ENCODE measurements at places on chromosomes 7 and 10.
A peak's percentile ranks its signal among the peaks of the same experiment; 100 is the strongest.

DNA sequence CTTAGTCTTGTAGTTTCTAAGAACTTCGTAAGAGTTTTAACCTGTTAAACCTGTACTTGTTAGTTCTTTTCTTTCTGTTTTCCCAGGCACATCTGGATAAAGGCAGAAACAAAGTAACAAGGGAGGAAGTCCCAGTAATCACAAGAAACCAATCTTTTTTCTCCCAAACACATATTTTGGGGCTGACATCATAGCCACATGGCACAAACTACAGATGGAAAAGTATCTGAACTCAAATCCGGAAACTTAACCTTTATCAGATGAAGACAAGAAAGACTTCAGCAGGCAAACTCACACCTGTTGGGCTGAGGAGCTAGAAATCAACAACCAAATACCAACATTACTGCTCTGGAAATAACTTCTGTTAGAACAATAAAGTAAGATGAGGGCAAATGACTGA, 67.1 kb downstream of the CUBN start:
- no peak for DNase-seq

DNA sequence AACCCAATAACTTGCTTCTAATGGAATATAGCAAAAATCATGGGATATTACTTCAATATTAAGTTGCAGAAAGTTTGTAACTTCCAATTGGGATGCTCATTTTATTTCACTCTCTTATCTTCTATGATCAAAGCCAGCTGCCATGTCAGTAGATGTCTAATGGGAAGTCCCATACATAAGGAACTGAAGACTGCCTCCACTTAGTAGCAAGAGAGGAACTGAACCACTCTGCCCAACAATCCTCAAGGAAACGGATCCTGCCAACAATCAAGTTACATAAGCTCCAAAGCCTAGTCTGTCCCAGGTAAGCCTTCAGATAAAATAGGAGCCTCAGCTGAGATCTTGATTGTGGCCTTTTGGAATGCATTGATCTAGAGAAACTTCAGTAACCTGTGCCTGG, 431.5 kb upstream of the PCDH15 start:
- no peak for DNase-seq

GRCh38 chr10:14656052-14656730, 118.5 kb downstream of the FAM107B start:
- no peak for DNase-seq

DNA sequence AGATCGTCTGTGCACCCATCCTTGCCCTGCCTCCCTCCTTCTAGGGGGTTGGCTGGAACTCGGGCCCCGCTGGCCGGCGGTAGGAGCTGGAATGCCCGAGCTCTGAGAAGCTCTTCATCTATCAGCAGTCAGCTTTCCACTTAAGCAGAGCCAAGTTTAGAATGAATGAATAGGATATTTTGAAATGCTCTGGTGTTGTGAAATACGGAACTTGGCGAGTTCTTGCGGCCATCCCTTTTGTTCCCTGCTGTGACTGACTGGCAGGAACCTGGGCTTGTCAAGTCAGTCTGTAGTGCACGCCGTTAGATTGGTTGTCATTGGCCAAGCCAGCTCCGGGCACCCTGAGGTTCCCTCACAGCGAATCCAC, 33.3 kb downstream of the FOXK1 start:
- peak; percentile 85 for DNase-seq

DNA sequence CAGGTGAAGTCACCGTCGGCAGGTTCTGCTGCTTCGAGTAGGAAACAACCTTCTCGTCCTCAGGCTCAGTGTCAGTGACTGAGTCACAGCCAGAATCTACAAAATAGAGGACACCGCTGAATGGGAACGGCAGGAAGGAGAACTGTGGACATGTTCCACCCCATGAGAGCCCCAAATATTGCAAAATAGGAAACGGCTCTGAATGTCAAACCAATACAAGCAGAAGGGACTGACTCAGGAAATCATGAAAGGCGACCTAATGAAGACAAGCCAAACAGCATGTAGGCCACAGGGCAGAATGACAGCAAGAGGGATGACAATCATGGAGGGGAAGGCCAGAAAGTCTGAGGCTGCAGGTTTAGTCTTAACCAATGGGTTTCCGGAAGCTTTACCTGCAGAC, 63.5 kb downstream of the PIK3AP1 start:
- DNase-seq: no peak

DNA sequence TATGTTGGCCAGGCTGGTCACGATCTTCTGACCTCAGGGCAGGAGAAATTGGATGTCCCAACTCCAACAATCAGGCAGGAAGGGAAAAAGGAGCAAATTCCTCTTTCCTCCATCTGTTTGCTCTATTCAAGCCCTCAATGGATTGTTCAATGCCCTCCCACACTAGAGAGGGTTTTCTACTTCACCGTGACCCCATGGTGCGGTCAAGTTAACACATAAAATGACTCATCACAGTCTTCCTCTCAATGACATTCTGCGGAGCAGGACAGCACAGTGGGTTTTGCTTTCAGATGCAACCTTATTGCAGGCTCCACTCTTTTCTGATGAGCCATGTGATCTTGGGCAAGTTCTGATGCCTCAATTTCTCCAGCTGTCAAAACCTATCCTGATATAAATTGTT, 364.9 kb downstream of the ANKRD30A start:
- DNase-seq: no peak

GRCh38 chr7:79037001-79037400, 416.5 kb downstream of the MAGI2 start:
- no peak for DNase-seq

DNA sequence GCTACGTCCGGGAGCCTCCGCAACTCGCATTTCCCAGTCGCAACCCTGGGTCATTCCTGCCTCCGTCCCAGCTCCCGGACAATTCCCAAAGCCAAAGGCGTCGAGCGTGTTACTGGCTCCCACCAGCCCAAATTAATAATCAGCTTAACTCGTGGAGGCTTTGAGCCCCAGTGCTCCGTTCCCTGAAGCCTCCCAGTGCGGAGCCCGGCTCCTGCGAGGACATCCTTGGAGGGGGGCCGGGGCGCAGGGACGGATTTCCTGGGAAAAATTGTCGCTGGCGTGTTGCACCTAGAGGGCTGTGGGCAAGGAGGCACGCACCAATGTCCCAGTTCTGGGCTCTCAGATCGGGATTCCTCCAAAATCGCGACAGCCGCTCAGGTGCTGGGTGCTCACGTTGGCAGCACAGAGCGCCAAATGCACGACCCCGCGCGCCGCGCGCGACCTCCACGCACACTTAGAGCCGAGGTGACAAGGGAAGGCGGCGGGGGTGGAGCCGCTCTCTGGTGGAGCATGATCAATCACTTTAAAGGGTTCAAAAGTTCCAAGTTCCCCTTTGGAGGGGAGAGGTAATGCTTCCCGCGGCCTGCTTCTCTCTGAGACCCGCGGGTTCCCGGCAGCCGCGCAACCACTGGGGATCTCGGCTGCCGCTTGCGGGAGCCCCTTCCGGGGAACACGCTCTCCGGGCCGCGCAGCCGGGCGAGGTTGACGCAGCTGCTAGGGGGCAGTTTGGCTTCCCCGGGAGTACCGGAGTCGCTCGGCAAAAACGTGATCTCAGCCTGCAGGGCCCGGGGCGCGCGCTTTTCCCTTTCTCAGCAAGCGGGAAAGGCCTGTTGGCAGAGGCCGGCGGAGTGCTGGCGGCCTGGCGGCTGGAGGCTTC, 25.5 kb downstream of the SKIDA1 start:
- DNase-seq: peak; percentile 81

- no peak for DNase-seq
These were observed 584.6 kb upstream of the MKI67 start for GRCh38 chr10:128710798-128711183.

DNA sequence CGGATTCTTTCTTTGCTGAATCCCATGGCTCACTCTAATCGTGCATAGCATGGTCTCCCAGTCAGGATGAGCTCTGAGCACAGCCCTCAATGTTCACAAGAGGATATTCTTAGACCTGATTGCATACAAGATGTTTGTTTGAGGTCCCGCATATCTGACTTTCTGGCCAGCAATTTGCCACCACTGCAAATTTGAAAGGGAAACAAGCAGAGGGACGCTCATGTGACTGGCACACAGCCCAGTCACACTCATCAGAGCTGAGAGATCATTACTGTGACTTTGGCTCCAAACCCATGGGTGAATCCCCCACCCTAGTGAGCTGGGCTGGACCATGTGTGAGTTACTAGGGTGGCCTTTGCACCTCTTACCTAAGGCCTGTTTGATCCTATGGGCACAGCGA, 9.9 kb downstream of the TAS2R41 start:
- no peak for DNase-seq

- DNase-seq: no peak
These were observed 17.9 kb upstream of the CCSER2 start for GRCh38 chr10:84310470-84310869.

- no peak for DNase-seq
These were observed 73.2 kb upstream of the ST8SIA6 start for GRCh38 chr10:17527514-17528146.

- no peak for DNase-seq
These were observed 5.1 kb downstream of the SYNPO2L start for GRCh38 chr10:73650537-73651331.

- no peak for DNase-seq
These were observed 72.2 kb downstream of the ZNF783 start for GRCh38 chr7:149334219-149334618.

- DNase-seq: no peak
These were observed 15.5 kb upstream of the DNAJB12 start for GRCh38 chr10:72370201-72370722.

- DNase-seq: no peak
These were observed 10.9 kb upstream of the FAM180A start for GRCh38 chr7:135759532-135759931.

GRCh38 chr10:124025152-124025551, 68.2 kb downstream of the CHST15 start:
- DNase-seq: peak; percentile 58

DNA sequence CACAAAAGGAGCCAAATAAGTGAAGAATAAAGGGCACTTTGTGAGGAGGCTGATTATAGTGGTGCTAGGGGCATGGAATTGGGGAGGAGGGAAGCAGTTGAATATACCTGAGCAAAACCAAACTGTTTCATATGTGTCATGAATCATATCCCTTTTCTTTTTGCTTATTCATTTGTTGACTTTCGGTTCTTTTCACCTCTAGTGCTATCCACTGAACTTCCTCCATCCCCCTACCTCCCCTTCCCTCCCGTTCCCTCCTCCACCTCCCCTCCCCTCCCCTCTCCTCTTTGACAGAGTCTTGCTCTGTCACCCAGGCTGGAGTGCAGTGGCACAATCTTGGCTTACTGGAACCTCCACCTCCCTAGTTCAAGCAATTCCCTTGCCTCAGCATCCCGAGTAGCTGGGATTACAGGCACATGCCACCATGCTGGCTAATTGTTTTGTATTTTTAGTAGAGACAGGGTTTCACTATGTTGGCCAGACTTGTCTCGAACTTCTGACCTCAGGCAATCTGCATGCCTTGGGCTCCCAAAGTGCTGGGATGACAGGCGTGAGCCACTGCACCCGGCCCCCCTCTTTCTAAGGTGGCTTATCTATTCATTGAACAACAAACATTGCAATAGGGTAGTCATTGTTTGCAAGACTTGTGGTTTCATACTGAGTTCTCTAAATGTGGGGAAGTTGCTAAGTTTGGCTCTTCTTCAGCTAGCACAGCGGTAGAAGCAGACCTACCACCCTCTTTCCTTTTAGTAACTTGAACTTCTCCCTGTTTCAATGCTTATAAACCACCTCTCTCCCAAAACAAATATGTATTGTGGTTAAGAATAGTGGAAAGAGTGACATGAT, 150.4 kb upstream of the PRPS1L1 start:
- DNase-seq: peak; percentile 83

- DNase-seq: peak; percentile 90
These were observed at the start of gene NET1 for GRCh38 chr10:5412277-5412941. Gene NET1, plus strand, starts transcription at chr10:5412557. Its CDS starts 136 bp downstream, at chr10:5412693.

DNA sequence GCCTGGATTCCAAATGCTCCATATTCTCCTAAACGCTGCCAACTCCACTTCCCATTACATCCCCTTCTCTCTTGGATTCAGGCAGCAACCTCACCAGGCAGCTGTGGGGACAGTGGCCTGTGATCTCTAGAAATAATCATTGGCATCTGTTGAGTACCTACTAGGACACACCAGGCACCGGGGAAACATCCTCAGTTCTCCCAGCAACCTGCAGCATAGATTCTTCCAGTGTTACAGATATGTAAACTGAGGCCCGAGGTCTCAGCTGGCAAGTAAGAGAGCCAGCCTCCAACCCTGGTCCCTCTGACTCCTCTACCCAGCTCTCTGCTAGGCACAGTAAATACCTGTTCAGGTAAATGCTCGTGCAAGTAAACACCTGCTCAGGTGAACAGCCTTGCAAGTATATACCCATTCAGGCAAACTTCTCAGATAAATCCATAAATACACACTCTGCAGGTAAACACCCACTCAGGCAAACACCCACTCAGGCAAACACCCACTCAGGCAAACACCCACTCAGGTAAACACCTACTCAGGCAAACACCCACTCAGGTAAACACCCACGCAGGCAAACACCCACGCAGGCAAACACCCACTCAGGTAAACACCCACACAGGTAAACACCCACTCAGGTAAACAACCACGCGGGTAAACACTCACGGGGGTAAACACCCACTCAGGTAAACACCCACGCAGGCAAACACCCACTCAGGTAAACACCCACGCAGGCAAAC, 18.7 kb downstream of the ASB13 start:
- peak; percentile 33 for DNase-seq

DNA sequence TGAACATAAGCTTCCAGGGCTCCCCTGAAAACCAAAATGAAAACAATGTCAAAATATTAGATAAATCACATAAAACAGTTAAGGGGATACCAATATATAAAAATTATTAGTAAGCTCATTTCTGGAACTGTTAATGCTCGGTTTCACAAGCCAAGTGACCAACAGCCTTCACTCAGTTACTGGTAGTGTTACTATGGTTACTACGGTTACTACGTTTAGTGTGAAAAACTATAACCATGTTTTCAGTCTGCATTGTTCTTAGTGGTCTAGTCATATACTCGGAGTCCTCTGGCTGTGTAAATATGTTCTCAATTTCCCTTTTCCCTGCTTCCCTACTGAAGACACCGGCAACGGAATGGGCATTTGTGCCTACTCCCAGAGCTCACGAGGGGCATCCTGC, 34.8 kb downstream of the HBP1 start:
- no peak for DNase-seq

DNA sequence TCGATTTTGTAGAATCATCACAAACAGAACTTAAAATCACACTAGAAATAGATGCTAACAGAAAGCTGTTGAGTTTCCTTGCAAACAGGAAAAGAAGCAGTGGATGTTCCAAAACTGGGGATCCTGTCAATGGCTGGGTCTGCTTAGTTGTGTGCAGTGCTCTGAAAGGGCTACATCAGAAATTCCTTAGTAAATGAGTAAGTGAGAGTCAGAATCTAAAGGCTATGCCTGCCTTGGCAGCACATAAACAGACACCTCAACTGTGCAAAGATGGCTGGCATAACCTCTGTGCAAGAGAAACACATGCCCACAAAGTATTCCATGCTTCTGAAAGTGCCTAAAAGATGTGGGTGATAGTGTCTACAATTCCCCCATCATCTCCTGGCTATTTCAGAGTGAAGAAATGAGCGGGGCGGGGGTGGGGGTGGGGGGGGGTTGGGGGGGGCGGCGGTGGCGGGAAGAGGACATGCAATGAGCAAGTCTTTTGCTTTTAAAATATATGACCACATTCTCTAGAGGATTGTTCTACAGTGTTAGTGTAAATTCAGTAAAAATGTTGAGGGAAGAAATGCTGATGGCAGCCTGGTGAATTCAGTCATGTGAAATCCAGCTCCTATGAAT, 138.1 kb upstream of the LAMB4 start:
- DNase-seq: no peak
